Right renal pelvis (tissue), 4 donors: ENCODE measurements at places on chromosomes 13 and 19. TPM values are rescaled to one million over a fixed set of nuclear protein-coding genes. Genes with fewer than 3 reads are reported as not detected.

GRCh38 chr13:55160867-55161266, 1979.9 kb upstream of the PRR20A start:
- DNase-seq: no peak

The PPFIA3 gene
- polyA plus RNA-seq: 9.4 TPM

The TMPRSS9 gene
- polyA plus RNA-seq: 0.27 TPM

DNA sequence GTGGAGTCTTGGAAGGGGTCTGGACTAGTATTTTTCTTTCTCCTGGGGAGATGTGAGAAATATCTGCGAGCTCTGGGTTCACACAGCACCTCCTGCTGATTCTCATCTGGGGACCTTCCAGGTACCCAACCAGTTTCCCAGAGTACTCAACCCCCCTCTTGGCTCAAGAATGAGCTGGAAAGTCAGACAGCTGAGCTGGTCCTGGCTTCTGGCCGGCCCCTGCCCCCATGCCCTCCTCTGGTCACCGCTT, 2.2 kb upstream of the PDE4A start:
- DNase-seq: no peak

The LRRC63 gene
- 0.22 TPM for polyA plus RNA-seq

The CALR3 gene
- 0.37 TPM for polyA plus RNA-seq

The ITGBL1 gene
- 1.2 TPM for polyA plus RNA-seq

DNA sequence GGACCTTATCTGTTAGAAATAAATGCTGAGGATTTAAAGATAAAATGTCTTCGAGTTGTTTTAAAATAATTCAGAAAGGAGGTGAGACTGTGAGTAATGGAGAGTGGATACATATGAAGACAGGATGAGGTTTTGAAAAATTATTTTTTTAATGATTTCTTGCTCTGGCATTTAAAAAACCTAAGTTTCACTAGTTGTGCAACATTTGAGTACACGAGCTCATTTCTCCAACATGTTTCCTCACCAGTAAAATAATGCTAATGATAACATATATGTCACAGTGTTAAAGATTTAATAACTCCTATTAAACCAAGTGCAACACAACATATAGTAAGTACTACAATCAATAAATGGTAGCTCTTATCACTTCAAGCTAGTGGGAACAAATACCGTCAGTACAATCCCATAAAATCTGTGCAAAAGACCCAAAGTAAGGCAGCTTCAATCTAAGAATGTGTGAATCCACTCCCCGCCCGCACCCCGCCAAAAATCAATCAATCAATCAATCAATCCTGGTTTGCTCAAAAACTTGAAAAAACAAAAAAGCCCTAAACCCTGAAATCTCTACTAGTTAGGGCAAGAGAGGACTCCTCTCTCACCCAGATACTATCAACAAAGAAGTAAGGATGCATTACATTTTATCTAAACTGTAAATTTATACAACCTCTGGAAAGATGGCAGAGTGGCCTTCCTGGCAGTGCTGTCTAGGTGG, 1.3 kb downstream of the ALG5 start:
- DNase-seq: no peak

GRCh38 chr13:45695198-45695730, 6.9 kb upstream of the CBY2 start:
- DNase-seq: no peak

GRCh38 chr13:49731766-49732165, 40.5 kb upstream of the EBPL start:
- no peak for DNase-seq
